ENCODE measurements at places on chromosomes 5 and 9.
A peak's percentile ranks its signal among the peaks of the same experiment; 100 is the strongest.

DNA sequence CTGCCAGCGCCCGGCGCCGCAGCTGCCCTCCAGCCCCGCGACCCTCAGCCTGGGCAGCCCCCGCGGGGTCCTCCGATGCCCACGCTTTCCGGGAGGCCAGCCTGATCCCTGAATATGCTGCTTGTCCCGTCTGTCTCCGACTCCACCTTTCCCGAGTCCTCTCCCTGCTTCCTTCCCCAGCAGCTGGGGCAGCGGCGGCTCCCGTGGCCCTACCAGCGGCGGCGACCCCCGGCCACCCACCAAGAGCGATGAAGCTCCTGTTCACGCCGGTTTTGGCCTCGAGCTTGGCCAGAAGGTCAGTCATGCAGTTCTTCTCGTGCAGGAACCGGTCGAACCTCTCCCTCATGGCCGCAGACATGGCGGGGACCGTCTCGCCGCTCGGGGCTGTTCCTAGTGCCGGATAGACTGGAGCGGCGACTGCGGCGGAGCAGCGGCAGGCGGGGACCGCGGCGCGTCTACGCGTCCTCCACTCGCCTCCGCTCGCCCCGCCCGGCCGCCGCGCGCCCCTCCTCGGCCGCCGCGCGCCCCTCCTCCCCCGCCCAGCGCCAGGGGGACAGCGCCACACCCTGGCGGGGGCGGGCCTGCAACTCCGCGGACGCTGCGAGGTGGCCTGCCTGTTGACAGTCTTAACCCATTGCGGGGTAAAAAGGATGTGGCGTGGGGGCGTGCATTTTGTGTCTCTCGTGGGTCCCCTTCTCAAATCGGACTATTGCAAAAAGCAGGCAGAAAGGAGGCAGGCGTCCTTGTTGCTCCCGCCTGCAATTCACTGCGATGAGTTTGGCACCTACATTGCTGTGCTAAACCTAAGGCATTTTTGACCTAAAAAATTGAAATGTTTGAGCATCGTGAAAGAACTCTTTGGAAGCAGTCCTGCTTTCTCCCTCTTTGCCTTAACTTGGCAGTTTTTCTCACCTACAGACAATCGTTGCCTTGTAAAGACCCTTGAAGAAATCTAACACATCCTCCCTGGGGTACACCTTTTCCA is at the start of gene REEP5:
Gene REEP5 (minus strand): TSS at position 395 of the 985 bp plus-strand sequence. CDS start 37 bp downstream, at position 358.
- peak; percentile 90 for DNase-seq

- DNase-seq = no peak
Observed at GRCh38 chr9:134187891-134188385, 23.6 kb upstream of the RNU6ATAC start.

- DNase-seq = no peak
Observed at GRCh38 chr5:133398646-133399101, 213.7 kb downstream of the FSTL4 start.

GRCh38 chr5:179294131-179294780 is 51.0 kb downstream of the ADAMTS2 start:
- DNase-seq = no peak
